ENCODE measurements at places on chromosomes 5 and 9. TPM values are rescaled to one million over a fixed set of nuclear protein-coding genes. Genes with fewer than 3 reads are reported as not detected.

SPATA31E1 gene
- not detected for total RNA-seq

STXBP1 gene
- total RNA-seq: 16.5 TPM

CARTPT gene
- total RNA-seq: not detected

BAAT gene
- total RNA-seq: 0.43 TPM

RFK gene
- 47.3 TPM for total RNA-seq

SNCAIP gene
- not detected for total RNA-seq

SLC36A2 gene
- not detected for total RNA-seq

SLC46A2 gene
- total RNA-seq: not detected

TAF11L10 gene
- not detected for total RNA-seq

FUT7 gene
- not detected for total RNA-seq

C5orf52 gene
- not detected for total RNA-seq

TLR4 gene
- 0.31 TPM for total RNA-seq

EIF4E1B gene
- not detected for total RNA-seq

FAM163B gene
- total RNA-seq: not detected

SLC34A3 gene
- 0.07 TPM for total RNA-seq

All from A549 treated with RU486 at 1 μM for 4 hours (cell line).